ENCODE measurements at places on chromosomes 6 and 20.

DNA sequence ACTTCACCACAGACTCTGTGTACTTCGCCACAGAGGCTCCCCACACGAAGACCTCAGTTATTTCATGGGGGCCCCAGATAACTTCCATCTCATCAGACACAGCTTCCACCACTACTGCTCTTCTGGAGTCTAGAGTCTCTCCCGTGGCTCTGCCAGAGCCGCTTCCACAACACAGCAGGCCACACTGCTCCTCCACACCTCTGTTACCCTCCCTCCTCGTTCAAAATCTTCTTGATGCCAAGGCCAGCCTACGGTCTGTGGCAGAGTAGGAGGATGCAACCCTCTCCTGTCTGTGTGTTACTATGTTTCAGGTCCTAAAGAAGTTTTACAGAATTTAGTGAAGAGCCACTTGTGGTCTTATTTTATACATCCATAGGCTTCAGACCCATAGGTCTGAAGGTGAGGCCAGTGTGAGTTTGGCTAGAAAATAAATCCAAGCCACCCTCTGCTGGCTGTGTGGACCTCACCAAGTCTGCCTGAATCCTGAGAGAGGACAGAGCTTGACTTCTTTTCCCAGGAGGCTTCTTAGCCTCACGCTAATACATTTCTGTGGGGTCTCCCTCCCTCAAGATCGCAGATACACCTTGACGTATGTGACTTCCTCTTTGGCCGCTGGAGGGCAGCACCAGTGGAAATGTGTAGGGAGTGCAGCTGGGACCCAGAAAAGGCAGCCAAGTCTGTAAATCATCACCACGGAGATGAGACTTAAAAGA is 197.7 kb downstream of the FAXC start:
- DNase-seq = peak; percentile 28

DNA sequence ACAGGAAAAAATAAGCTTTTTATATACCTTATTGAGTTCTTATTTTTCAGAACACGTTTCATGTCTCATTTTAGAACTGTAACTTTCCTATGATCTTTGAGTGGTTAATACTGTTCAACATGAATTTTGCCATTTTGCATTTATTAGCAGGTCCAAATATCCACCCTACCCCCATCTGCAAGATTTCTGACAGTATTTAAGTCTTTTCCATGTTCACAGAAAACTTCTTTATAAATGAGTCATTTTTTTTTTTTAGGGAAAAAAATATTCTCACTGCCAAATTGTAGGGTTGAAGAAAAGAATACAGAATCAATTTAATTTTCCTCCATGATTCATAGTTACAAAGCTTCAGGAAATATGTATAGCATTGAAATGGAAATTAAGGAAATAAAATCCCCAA is 101.8 kb downstream of the COL21A1 start:
- DNase-seq = no peak

DNA sequence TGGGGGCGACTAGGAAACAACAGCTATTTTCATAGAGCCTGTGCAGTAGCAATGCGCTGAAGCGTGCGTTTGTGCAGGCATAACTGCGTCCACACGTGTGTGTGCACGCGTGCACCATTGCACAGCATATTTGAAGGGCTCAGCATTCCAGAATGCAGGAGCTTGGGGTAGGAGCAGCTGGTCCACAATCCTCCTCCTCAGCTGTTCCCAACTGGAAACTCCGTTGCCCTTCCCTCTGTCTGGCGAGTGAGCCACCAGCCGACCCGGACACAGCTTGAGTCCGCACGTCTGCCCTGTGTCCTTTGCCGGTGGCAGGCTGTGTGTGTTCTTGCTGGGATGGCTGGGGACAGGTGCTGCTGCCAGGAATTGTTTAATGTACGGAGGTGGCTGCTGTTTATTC is 110.2 kb downstream of the SASH1 start:
- DNase-seq = no peak

DNA sequence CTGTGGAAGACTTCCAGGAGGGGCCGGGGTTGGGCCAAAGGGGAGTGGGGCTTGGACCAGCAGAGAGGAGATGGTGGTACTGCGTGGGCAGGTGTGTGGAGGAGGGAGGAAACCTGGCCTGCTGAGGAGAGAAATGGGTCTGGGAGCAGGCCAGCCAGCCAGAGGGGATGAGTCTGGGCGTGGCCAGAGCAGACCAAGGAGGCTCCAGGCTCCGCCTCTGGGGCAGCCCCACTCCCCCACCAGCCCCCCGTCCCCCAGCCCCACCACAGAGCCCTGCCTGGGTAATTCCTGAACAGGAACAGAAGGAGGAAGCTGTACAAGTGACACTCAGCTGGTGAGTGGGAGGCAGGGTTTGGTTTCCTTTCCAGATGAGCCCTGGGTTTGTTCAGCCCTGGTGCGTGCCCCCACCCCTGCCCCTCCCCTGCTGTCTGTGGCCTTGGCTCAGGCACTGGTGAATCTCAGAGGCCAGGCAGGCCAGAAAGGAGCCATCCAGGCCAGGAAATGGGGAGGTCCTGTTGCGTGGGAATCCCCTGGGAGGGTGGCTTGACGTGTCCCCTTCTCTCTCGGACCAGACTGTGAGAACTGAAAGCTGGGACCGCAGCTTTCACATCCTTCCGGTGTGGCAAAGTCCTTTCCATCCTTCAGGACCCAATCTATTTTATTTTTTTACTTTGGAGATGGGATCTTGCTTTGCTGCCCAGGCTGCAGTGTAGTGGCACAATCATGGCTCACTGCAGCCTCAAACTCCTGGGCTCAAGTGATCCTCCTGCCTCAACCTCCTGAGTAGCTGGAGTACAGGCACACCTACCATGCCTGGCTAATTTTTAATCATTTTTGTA is 9.4 kb upstream of the SRC start:
- peak; percentile 20 for DNase-seq

DNA sequence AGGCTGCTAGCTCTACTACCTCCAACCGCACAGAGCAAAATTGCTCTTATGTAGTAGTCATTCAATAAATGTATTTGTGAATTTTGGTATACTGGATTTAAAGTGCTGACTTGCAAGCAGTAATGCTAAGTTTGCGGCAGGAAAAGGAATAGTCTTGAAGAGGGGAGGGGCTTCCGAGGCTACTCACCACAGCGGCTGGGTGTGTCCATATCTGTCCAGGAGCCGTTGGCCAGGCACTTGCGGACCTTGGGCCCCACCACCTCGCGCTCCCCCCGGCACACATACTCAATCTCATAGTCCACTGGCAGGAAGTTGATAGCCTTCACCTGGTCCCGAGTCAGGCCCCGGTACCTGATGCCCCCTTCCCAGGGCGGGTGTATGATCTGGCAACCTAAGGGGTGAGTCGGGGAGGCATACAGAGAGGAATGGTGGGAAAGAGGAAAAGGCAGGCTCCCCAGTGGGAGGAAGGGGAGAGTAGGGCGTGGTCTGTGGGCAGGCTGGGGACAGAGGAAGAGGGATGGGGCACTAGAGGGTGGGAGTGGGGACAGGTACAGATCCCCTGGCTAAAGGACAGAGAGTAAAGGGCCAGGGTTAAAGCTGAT is 1.7 kb downstream of the GABBR1 start:
- DNase-seq = peak; percentile 34

- no peak for DNase-seq
Measured at GRCh38 chr6:2731281-2731909, 19.3 kb downstream of the MYLK4 start.

- peak; percentile 50 for DNase-seq
Measured at GRCh38 chr6:113953346-113953745, 17.6 kb downstream of the HDAC2 start.

DNA sequence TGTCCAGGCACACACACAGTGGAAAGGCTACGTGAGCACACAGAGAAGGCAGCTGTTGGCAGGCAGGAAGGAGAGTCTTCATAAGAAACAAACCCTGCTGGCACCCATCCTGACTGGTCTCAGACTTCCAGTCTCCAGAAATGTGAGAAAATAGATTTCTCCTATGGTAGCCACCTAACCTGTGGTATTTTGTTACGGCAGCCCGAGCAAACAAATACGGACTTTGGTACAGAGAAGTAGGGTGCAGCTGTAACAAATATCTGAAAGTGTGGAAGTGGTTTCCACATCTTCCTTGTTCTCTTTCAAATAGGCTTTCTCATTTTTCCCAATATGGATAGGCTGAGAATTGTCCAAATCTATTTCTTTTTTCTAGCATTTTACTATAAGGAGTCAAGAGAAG is 94.6 kb downstream of the ADGB start:
- no peak for DNase-seq
